Lower lobe of right lung (tissue), 2 donors: ENCODE measurements at places on chromosomes 5 and 9. TPM values are rescaled to one million over a fixed set of nuclear protein-coding genes. Genes with fewer than 3 reads are reported as not detected.
A peak's percentile ranks its signal among the peaks of the same experiment; 100 is the strongest.

DNA sequence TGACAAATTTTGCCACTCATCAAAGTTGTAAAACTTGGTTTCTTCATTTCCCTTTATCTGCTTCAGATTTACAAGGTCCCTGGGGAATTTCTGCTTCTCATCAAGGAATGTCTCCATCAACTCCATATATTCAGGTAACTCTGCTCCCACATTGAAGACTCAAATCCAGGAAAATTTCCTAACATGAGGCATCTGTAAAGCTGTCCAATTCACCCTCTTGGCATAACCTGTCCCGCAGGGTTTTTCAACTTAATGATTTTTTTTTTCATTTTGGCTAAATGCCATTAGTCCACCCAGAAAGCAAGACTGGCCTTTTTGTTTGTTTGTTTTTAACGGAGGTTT, 50.2 kb upstream of the SLC30A5 start:
- no peaks in the 10 kb centered on the region for H3K36me3 ChIP-seq
- no peaks in the 10 kb centered on the region for H3K27me3 ChIP-seq
- DNase-seq, result no peak
- peak overlapping the region; percentile 77 for H3K27ac ChIP-seq
- H3K4me1 ChIP-seq, result peaks cover 7% of the 10 kb centered on the region

DNA sequence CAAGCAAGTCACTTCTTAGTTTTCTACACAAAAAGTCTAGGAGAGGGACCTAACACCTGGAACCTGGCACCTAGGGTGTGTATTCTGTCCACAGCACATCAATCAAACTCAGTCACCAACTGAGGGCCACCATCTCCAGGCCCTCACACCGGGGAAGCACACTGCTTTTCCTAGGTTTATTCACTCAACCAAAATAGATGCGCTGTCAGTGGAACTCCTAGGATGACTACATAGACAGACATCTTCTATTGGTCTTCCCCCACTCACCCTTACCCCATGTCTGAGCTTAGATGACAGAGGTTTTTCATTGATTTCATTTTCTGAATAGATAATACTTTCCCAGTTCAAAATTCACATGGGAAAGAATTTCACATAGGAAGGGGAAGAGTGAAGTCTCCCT, 59.2 kb downstream of the RNF130 start:
- H3K27ac ChIP-seq, result no peak overlapping the region
- DNase-seq, result no peak
- H3K4me3 ChIP-seq, result no peak overlapping the region
- no peaks in the 10 kb centered on the region for H3K27me3 ChIP-seq
- H3K36me3 ChIP-seq, result peaks cover 20% of the 10 kb centered on the region

GRCh38 chr5:138622051-138622450, 46.9 kb upstream of the HSPA9 start:
- no peaks in the 10 kb centered on the region for H3K27me3 ChIP-seq
- H3K4me1 ChIP-seq, result no peaks in the 10 kb centered on the region

- no peak overlapping the region for H3K4me3 ChIP-seq
- H3K36me3 ChIP-seq, result peaks cover 94% of the 10 kb centered on the region
- no peak overlapping the region for H3K27ac ChIP-seq
- no peaks in the 10 kb centered on the region for H3K27me3 ChIP-seq
Measured at GRCh38 chr9:131517761-131518190, 13.3 kb downstream of the UCK1 start.

DNA sequence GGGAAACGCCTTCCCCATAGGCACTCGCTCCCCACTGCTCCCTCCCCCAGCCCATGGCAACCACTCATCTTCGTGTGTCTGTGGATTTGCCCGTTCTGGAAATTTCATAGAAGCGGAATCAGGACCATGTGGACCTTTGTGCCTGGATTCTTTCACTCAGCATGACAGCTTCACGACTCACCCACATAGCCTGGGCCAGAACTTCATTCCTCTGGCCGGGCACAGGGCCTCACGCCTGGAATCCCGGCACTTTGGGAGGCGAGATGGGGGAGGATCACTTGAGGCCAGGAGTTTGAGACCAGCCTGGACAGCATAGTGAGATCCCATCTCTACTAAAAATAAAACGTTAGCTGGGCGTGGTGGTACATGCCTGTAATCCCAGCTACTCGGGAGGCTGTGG, 12.1 kb upstream of the DIPK1B start:
- no peak overlapping the region for H3K4me3 ChIP-seq
- no peak overlapping the region for H3K27ac ChIP-seq
- H3K36me3 ChIP-seq, result no peaks in the 10 kb centered on the region

- no peaks in the 10 kb centered on the region for H3K36me3 ChIP-seq
- no peaks in the 10 kb centered on the region for H3K4me1 ChIP-seq
- no peak overlapping the region for H3K27ac ChIP-seq
- DNase-seq, result no peak
- H3K4me3 ChIP-seq, result no peak overlapping the region
- no peaks in the 10 kb centered on the region for H3K27me3 ChIP-seq
Measured at GRCh38 chr9:6911901-6912638, 154.3 kb downstream of the KDM4C start.

- no peak overlapping the region for H3K4me3 ChIP-seq
- H3K27me3 ChIP-seq, result no peaks in the 10 kb centered on the region
- H3K27ac ChIP-seq, result no peak overlapping the region
- no peak for DNase-seq
Measured at GRCh38 chr9:87749335-87750035, 23.6 kb downstream of the CTSL start.

DNA sequence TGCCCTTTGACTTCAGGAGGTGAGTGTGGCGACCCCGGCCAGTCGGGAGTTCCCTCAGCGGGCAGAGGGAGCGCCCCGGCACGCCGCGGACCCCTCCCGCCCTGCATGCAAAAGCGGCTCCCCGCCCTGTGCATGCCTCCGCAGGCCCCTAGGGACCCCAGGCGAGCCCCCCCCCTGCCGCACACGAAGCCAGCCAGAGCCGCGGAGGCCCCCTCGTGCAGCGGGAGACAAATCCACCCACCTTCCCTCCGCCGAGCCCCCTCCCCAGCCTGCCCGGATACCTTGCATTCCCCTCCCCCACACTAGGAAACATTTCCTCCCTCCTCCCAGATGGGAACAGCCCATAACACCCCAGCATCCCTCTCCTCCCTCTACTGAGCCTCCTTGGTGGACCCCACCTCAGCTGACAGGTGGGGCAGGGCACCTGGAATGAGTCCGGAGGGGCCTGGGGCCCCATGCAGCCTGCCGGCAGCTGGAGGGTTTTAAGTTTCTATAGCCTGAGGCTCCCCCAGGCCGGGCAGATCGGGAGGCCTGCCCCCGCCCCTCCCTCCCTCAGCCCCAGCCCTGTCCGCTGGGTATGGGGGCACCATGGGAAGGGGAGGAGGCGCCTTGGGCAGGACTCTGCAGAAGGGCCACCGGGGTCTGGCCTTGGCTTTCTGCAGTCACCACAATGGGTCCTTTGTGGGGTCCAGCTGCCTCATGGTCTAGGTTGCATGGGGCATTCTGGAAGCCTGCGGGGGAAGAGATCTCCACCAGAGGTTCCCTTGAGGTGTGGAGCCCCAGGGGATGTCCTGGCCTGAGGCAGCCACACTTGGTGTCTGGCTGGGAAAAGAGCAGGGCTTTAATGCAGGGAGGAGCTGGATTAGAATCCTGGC, 601 bp downstream of the ERGIC1 start:
- no peaks in the 10 kb centered on the region for H3K36me3 ChIP-seq
- H3K27ac ChIP-seq, result peak overlapping the region; percentile 92
- H3K27me3 ChIP-seq, result no peaks in the 10 kb centered on the region
- peaks cover 46% of the 10 kb centered on the region for H3K4me1 ChIP-seq

DNA sequence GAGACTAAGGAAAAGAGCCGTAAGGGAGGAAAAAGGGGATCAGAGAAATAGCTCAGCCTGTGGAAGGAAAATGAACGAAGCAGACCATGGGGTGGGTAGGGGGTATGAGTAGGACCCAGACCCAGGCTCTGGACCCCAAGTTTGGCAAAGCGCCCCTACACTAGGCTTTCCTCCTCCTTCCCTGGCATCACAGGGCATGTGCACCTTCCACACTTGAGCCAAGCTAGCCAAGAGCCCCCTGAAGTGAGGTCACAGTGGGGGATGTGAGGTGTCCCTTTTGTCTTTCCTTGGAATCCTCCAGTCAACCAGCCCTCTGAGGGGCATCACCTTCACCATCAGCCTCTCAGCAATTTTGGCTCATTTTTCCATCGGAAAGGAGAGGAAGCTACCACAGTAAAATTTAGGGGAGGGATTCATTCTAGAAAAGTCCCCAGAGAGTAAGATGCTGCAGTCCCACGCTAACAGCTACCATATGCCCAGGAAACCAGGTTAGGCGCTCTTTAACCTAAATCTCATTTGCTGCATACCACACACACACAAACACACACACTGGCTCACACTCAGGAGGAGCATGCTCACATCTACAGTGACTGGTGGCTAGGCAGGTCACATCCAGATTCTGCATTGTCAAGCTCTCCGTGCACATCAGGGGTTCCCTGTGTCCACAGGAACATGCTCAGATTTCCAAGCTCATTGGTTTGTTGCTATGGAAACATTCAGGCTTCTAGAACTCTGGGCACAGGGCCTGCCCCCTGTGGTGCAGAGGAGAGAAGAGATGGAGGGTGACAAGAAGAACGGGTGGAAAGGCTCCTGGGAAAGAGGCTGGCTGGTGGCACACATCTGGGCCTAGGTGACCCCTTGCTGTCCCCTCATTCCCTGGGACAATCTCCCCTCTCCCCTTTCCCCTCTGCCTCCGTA, 9.9 kb downstream of the REEP2 start:
- DNase-seq, result no peak
- H3K27me3 ChIP-seq, result no peaks in the 10 kb centered on the region
- no peak overlapping the region for H3K4me3 ChIP-seq
- H3K4me1 ChIP-seq, result peaks cover 7% of the 10 kb centered on the region

GRCh38 chr5:92749943-92750342, 831.1 kb downstream of the NR2F1-AS1 start:
- no peak for DNase-seq
- H3K27me3 ChIP-seq, result no peaks in the 10 kb centered on the region

DNA sequence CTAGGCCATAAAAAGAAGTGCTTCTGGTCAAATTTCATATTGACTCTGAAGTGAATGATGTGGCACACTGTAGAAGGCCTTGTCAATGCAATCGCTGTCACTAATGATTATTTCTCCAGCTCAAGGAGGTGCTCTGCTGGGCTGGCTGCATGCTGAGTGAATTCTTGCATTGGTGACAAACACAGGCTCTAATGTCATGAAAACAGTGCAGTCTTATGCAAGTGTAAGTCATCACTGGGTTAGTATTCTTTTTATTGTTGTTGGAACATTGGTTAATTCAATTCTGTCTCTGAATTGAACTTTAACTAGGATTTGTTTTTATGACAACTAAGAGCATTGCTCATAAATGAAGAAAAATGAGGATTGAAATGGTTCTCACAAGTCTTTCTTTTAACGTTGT, 57.3 kb upstream of the CD180 start:
- no peaks in the 10 kb centered on the region for H3K36me3 ChIP-seq
- no peak overlapping the region for H3K27ac ChIP-seq
- no peaks in the 10 kb centered on the region for H3K27me3 ChIP-seq
- no peak for DNase-seq
- no peak overlapping the region for H3K4me3 ChIP-seq

DNA sequence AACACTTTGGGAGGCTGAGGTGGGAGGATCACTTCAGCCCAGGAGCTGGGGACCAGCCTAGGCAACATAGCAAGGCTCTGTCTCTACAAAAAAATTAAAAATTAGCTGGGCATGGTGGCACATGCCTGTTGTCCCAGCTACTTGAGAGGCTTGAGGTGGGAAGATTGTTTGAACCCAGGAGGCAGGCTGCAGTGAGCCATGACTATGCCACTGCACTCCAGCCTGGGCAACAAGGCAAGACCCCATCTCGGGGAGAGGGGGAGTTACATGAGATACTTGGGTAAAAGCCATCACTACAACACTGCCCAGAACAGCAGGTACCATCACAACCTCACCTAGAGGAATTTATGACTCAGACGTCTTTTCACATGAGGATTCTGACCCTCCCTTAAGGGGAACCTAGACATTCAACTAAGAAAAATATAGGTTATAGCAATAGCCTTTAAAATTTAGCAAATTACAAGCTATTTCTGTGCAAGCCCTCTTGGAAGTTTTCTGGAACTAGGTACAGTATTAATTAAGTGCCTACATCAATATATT, 143.5 kb downstream of the NFIB start:
- DNase-seq, result no peak
- H3K27ac ChIP-seq, result no peak overlapping the region
- H3K27me3 ChIP-seq, result no peaks in the 10 kb centered on the region
- no peaks in the 10 kb centered on the region for H3K4me1 ChIP-seq
- no peaks in the 10 kb centered on the region for H3K36me3 ChIP-seq

- no peak overlapping the region for H3K4me3 ChIP-seq
- H3K4me1 ChIP-seq, result peaks cover 45% of the 10 kb centered on the region
- no peaks in the 10 kb centered on the region for H3K36me3 ChIP-seq
Measured at GRCh38 chr5:10567121-10567591, 3.3 kb downstream of the ANKRD33B start.

- H3K4me3 ChIP-seq, result no peak overlapping the region
- H3K4me1 ChIP-seq, result no peaks in the 10 kb centered on the region
- no peaks in the 10 kb centered on the region for H3K36me3 ChIP-seq
- no peak for DNase-seq
- no peak overlapping the region for H3K27ac ChIP-seq
Measured at GRCh38 chr5:138732466-138732865, 20.8 kb upstream of the CTNNA1 start.

DNA sequence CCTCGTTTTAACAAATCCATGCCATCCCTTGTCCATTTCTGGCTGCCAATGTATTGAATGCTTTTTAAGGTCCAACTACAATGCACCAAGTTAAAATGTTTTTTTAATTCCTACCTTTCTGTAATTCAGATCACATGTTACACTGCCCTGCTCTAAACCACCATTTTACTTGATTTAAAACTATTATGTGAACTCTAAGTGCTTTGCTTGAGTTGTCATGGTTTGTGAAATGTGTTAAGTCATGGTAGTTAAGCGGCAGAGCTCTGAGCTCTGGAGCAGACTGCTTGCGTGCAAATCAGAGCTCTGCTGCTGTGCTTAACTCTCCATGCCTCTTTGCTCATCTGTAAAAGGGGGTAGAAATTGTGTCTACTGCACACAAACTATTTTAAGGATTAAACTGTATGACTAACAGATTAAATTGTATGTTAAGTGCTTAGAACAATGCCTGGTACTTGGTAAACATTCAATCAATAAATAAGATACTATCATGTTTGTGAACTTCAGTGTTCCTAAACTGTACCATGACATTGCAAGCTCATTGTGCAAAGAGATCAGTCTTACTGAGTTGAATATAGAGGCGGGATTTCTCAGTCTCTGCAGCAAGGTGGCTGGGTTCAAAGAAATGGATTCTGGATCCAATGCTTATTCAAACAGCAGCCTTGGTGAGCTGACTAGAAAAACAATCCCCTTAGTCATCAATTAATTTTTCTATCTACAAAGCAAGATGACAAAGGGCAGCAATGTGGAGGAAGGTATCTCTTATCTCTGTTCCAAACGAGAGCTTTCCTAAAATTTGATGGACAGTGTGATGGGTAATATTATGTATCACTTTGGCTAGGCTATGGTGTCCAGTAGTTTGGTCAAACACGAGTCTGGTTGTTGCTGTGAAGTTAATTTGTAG, 16.1 kb upstream of the CMBL start:
- no peak overlapping the region for H3K27ac ChIP-seq
- H3K27me3 ChIP-seq, result no peaks in the 10 kb centered on the region
- H3K4me3 ChIP-seq, result no peak overlapping the region
- no peaks in the 10 kb centered on the region for H3K36me3 ChIP-seq
- DNase-seq, result no peak

GRCh38 chr5:139402561-139403158, 1.2 kb downstream of the SPATA24 start:
- H3K27me3 ChIP-seq, result no peaks in the 10 kb centered on the region
- no peak overlapping the region for H3K27ac ChIP-seq
- no peaks in the 10 kb centered on the region for H3K36me3 ChIP-seq
- peaks cover 19% of the 10 kb centered on the region for H3K4me1 ChIP-seq

PAEP gene
- not detected for total RNA-seq

PCDHAC2 gene
- 5.8 TPM for total RNA-seq

TMEM232 gene
- 11.4 TPM for total RNA-seq

BSPRY gene
- 8.4 TPM for total RNA-seq

TMOD1 gene
- total RNA-seq, result 7.9 TPM
